ENCODE measurements at places on chromosomes 3 and 15.
A peak's percentile ranks its signal among the peaks of the same experiment; 100 is the strongest.

GRCh38 chr3:155512175-155512866 lies 218.8 kb upstream of the STRIT1 start:
- no peak overlapping the region for H3K27ac ChIP-seq
- no peaks in the 10 kb centered on the region for H3K36me3 ChIP-seq
- H3K4me1 ChIP-seq = no peaks in the 10 kb centered on the region
- H3K27me3 ChIP-seq = no peaks in the 10 kb centered on the region
- no peak overlapping the region for H3K4me3 ChIP-seq

- no peaks in the 10 kb centered on the region for H3K27me3 ChIP-seq
- H3K4me3 ChIP-seq = no peak overlapping the region
- H3K4me1 ChIP-seq = no peaks in the 10 kb centered on the region
- H3K27ac ChIP-seq = no peak overlapping the region
- DNase-seq = no peak
Measured at GRCh38 chr3:152350776-152351175, 82.0 kb downstream of the MBNL1 start.

- no peaks in the 10 kb centered on the region for H3K4me1 ChIP-seq
- H3K27me3 ChIP-seq = peaks cover 19% of the 10 kb centered on the region
- no peaks in the 10 kb centered on the region for H3K36me3 ChIP-seq
- peak overlapping the region; percentile 88 for H3K27ac ChIP-seq
Measured at GRCh38 chr15:95325763-95326404, 1004.6 kb upstream of the NR2F2 start.

- no peaks in the 10 kb centered on the region for H3K27me3 ChIP-seq
- peak overlapping the region; percentile 44 for H3K27ac ChIP-seq
- no peak overlapping the region for H3K4me3 ChIP-seq
- DNase-seq = no peak
- no peaks in the 10 kb centered on the region for H3K36me3 ChIP-seq
Measured at GRCh38 chr3:131402391-131403039, 20.9 kb downstream of the NUDT16 start.

- no peaks in the 10 kb centered on the region for H3K27me3 ChIP-seq
- DNase-seq = no peak
- no peaks in the 10 kb centered on the region for H3K36me3 ChIP-seq
Measured at GRCh38 chr3:149605902-149606301, 51.9 kb downstream of the WWTR1 start.

- peak overlapping the region; percentile 40 for H3K27ac ChIP-seq
- H3K27me3 ChIP-seq = no peaks in the 10 kb centered on the region
- H3K4me1 ChIP-seq = no peaks in the 10 kb centered on the region
- H3K36me3 ChIP-seq = no peaks in the 10 kb centered on the region
Measured at GRCh38 chr3:175150812-175151401, 291.8 kb downstream of the NAALADL2 start.

DNA sequence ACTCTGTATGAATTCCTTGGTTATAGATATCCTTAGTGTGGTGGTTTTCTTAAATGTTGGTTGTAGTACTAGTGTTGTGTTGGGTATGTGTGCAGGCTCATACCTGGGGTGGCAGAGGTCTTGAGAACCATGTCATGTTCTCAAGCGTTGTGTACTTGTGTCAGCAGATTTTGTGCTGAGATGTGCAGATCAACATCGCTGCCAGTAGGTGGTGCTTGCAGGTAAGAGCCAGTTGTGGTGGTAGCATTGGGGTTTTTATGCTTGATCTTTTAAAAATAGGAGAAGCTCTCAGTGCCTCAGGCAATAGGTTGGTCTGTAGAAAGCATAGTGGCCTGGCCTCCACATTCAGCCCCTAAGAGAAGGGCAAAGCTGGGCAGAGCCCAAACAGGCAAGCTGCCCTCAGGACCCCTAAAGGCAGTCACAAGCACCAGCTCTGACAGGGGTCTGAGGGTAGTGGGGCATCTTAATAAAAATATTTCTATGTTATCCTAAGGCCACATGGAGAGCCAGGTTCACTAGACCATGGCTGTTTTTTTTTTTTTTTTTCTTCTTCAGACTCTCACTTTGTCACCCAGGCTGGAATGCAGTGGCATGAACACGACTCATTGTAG lies 164.0 kb downstream of the IL20RB start:
- no peaks in the 10 kb centered on the region for H3K36me3 ChIP-seq
- no peaks in the 10 kb centered on the region for H3K27me3 ChIP-seq
- no peak overlapping the region for H3K4me3 ChIP-seq
- DNase-seq = no peak
